ENCODE measurements at places on chromosomes 7 and 10.

DNA sequence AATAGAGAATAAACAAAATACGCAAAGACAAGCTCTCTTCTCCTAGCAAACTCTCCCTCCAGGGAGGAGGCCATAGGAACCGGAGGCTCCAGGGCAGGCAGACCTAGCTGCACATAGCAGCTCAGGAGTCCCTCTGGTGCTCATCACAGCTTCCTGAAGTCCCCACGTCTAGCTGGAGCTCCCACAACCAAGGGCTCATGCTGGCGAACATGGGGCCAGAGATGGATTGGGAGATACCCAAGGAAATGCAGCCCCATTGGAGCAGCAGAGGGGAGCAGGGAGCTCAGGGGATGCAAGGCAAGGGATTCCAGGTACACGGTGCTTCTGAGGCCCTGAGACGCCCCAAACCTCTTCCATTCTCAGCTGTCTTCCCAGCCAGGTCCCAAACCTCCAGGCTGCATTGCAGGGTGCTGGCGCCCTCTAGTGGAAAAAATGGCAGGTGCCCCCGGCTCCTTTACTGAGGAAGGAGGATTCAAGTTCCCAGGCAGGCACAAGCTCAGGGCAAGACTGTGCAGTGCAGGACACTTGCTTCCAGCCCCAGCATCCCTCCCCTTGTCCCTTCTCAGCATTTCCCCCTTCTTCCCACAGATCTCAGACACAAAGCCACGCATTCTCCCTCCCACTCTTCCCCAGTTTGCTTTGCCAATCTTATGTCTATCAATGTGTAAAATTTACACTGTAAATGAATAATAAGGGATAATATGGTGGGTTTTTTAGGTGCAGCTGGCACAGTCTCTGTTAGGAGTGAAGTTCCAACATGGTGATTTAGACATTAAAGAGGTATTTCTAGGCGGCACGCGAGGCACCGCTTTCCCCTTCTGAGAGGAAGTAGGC, 46.2 kb downstream of the GPAM start:
- no peaks in the 10 kb centered on the region for H3K4me1 ChIP-seq
- no peaks in the 10 kb centered on the region for H3K36me3 ChIP-seq
- no peak overlapping the region for H3K27ac ChIP-seq
- no peaks in the 10 kb centered on the region for H3K27me3 ChIP-seq
- H3K4me3 ChIP-seq: no peak overlapping the region

- H3K27ac ChIP-seq: no peak overlapping the region
- H3K4me1 ChIP-seq: no peaks in the 10 kb centered on the region
- no peak overlapping the region for H3K4me3 ChIP-seq
- no peak for DNase-seq
- H3K27me3 ChIP-seq: no peaks in the 10 kb centered on the region
These were observed 274.2 kb downstream of the DPP6 start for GRCh38 chr7:154326421-154326820.

- H3K36me3 ChIP-seq: no peaks in the 10 kb centered on the region
- no peak overlapping the region for H3K27ac ChIP-seq
- H3K4me1 ChIP-seq: no peaks in the 10 kb centered on the region
- DNase-seq: no peak
- H3K27me3 ChIP-seq: no peaks in the 10 kb centered on the region
- H3K4me3 ChIP-seq: no peak overlapping the region
These were observed 884.1 kb downstream of the CCSER2 start for GRCh38 chr10:85212526-85212925.

DNA sequence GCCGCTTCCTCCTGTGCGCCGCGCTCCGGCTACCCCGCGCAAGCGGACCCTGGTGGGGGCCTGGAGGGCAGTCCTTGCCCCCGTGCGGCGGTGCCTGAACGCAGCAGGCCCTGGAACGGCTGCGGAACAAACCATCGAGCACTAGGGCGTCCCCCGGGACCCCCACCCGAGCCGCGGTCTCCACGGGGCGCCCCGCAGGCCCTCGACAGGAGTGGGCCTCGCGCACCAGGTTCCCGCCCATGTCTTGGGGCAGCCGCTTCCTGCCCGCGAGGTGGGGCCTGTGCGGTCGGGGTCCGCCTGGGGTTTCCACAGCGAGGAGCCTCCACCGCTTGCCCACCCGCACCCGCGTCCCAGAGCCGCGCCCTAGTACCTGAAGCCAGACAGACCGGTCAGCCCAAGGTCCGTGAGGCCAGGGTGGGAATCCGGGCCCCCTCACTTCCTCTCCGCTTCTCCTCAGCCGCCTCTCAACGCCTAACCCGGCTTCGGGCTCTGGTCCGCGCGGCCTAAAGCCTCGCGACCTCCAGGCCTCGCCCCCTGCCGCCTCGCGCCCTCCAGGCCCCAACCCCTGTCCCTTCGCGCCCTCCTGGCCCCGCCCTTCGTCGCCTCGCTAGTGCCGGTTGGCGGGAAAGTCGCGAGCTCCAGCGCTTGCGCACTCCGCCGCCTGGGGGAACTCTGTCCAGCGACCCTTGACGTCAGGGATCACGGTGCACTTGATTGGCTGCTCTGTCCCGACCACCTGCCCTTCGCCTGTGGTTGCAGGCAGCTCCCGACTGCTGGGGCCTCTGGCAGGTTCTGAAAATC, 7.0 kb upstream of the GBX1 start:
- H3K36me3 ChIP-seq: no peaks in the 10 kb centered on the region
- peaks cover 44% of the 10 kb centered on the region for H3K27me3 ChIP-seq
- H3K4me1 ChIP-seq: no peaks in the 10 kb centered on the region
- H3K27ac ChIP-seq: no peak overlapping the region
- no peak overlapping the region for H3K4me3 ChIP-seq
- no peak for DNase-seq

DNA sequence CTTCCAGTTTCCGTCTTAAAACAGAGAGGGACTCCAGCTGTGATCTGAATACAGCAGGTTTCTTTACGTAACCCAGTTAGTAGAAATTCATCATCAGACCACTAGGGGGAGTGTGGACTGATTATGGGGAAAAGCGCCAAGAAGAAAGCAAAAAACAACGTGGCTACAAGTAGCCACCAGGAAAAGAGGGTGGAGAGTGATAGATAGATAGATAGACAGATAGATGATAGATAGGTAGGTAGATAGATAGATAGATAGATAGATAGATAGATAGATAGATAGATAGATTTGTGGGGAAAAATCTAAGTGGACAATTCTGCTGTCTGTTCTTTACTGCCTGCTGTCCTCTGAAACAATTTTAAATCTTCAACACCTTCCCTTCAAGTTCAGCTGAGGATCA, 12.7 kb upstream of the AKR1B10 start:
- DNase-seq: peak; percentile 49
- H3K27ac ChIP-seq: no peak overlapping the region
- no peaks in the 10 kb centered on the region for H3K36me3 ChIP-seq
- no peak overlapping the region for H3K4me3 ChIP-seq
- peaks cover 13% of the 10 kb centered on the region for H3K4me1 ChIP-seq

- no peaks in the 10 kb centered on the region for H3K36me3 ChIP-seq
- H3K4me1 ChIP-seq: no peaks in the 10 kb centered on the region
- no peaks in the 10 kb centered on the region for H3K27me3 ChIP-seq
- H3K27ac ChIP-seq: no peak overlapping the region
- DNase-seq: no peak
- H3K4me3 ChIP-seq: no peak overlapping the region
These were observed 564.2 kb downstream of the HTR7 start for GRCh38 chr10:90293616-90294015.

DNA sequence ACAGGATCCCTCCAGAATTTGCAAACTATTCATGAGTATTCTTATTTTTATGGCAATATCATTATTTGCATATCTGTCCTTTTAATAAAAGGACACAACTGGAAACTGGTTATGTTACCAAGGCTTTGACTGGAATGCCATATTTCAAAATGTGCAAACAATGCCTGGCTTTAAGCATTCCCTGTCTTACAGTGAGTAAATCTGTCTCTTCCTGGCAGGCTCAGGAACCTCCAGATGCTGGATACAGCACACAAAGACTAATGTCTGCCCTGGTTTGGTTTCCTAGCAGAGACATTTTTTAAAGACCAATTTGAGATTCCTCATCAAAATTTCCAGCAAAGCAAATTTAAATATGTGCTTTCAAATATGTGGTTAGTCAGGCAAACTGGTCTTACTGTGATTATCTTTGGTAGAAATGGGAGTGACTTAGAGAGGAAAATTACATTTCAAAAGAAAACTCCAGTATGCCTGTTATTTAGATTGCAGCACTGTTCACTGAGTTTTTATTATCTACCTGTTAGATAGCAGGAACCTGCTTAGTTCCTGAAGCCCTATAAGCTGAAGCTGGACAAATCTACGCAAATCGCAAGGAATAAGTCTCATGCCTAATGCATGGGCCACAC, 31.3 kb downstream of the RNF216 start:
- H3K4me1 ChIP-seq: no peaks in the 10 kb centered on the region
- peaks cover 44% of the 10 kb centered on the region for H3K36me3 ChIP-seq
- H3K27me3 ChIP-seq: no peaks in the 10 kb centered on the region
- no peak overlapping the region for H3K4me3 ChIP-seq

GRCh38 chr10:103767756-103768155, 87.6 kb downstream of the SH3PXD2A start:
- DNase-seq: no peak
- peaks cover 5% of the 10 kb centered on the region for H3K27me3 ChIP-seq
- peaks cover 33% of the 10 kb centered on the region for H3K4me1 ChIP-seq
- H3K27ac ChIP-seq: no peak overlapping the region

DNA sequence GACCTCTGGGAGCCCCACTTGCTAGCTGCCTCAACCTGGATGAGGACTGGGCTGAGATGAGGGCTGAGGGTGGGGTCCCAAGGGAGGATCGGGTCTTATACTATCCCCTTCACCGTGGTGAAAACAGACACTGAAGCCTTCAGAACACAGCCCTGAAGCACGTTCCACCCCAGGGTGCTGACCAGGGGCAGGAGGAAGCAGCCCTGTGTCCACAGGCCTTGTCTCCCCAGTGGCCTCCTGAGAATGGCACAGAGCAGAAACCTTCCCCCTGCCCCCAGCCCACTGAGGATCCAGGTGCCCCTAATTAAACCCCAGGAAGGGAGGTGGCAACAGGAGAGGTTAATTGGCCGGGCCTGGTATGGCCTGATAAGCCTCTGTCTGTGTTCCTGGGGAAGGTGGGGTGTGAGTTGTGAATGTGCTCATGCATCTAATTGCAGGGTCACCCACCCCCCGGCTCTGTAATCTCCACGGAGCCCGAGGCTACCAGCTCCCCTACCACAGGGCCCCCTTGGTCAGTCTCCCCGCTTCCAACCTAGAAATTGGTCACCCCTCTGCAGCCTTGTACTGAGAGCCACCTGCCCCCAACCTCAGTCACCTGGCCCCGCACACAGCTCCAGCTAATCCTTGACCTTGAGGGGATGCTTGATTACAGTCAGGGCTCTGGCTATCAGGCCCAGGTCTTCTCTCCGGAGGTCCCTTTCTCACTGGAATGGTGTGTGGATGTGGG, 159.0 kb upstream of the UNC5B start:
- DNase-seq: no peak
- H3K27ac ChIP-seq: no peak overlapping the region
- no peaks in the 10 kb centered on the region for H3K36me3 ChIP-seq
- no peak overlapping the region for H3K4me3 ChIP-seq

- no peak for DNase-seq
- no peak overlapping the region for H3K27ac ChIP-seq
- H3K4me1 ChIP-seq: peaks cover 21% of the 10 kb centered on the region
These were observed 1.5 kb upstream of the BRAF start for GRCh38 chr7:140926021-140926817.

DNA sequence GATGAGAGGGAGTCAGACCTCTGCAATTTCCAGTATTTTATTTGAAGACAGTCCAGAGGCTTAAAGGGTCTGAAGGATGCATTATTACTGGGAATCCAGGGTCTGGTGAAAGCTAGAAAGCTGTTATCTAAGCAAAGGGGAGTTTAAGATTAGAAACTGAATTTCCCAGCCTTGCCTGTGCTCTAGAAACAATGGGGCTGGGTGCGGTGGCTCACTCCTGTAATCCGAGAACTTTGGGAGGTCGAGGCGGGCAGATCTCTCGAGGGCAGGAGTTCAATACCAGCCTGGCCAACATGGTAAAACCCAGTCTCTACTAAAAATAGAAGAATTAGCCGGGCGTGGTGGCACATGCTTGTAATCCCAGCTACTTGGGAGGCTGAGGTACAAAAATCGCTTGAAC, 71.5 kb upstream of the ANLN start:
- H3K27me3 ChIP-seq: no peaks in the 10 kb centered on the region
- H3K36me3 ChIP-seq: no peaks in the 10 kb centered on the region
- no peak for DNase-seq
- no peaks in the 10 kb centered on the region for H3K4me1 ChIP-seq
- H3K4me3 ChIP-seq: no peak overlapping the region
- no peak overlapping the region for H3K27ac ChIP-seq

- no peaks in the 10 kb centered on the region for H3K27me3 ChIP-seq
- H3K4me1 ChIP-seq: peaks cover 12% of the 10 kb centered on the region
- peaks cover 99% of the 10 kb centered on the region for H3K36me3 ChIP-seq
- DNase-seq: no peak
- H3K4me3 ChIP-seq: no peak overlapping the region
These were observed 10.5 kb upstream of the ANKRD61 start for GRCh38 chr7:6020371-6021286.

DNA sequence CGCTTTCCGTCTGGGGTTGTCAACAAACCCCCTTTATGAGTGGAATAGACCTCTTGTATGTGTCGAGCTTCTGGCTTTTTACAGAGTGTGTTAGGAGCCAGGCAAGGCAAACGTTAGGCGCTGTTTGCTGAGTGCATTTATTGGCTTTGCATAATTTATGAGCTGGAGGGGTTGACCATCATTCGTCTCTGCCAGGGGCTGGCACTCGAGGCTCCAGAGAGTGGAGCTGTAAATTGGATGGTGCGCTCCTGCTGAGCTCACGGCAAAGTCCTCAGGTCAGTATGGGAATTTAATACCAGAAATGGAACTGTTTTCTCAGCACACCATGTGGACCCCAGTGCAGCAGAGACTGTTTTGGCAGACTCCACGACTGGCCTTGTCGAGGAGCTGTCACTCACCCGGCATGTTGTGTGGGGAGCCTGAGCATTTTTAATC, 699.4 kb upstream of the GALNT17 start:
- no peak overlapping the region for H3K27ac ChIP-seq
- DNase-seq: no peak
- no peak overlapping the region for H3K4me3 ChIP-seq
- no peaks in the 10 kb centered on the region for H3K4me1 ChIP-seq

DNA sequence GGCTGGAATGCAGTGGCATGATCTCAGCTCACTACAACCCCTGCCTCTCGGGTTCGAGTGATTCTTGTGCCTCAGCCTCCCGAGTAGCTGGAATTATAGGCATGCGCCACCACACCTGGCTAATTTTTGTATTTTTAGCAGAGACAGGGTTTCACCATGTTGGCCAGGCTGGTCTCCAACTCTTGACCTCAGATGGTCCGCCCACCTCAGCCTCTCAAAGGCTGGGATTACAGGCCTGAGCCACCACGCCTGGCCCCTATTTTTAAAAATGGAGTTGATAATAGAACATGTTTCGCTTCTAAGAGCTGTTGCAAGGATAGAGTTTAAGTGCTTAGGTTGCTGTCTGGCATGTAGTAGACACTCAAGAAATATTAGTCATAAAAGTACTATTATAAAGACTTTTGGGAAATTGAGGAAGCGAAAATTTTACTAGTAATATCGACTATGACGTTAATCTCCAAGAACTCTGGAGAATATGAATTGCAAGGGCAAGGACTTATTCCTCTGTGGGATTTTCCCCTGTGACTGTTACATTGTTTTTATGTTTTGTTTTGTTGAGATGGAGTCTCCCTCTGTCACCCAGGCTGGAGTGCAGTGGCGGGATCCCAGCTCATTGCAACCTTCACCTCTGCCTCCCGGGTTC, 7.9 kb downstream of the GTF2I start:
- no peaks in the 10 kb centered on the region for H3K27me3 ChIP-seq
- no peaks in the 10 kb centered on the region for H3K36me3 ChIP-seq
- H3K27ac ChIP-seq: no peak overlapping the region
- no peak overlapping the region for H3K4me3 ChIP-seq
- DNase-seq: peak; percentile 28

Measured in CD14-positive monocyte (primary cell).